ENCODE measurements at places on chromosomes 6 and 20.

DNA sequence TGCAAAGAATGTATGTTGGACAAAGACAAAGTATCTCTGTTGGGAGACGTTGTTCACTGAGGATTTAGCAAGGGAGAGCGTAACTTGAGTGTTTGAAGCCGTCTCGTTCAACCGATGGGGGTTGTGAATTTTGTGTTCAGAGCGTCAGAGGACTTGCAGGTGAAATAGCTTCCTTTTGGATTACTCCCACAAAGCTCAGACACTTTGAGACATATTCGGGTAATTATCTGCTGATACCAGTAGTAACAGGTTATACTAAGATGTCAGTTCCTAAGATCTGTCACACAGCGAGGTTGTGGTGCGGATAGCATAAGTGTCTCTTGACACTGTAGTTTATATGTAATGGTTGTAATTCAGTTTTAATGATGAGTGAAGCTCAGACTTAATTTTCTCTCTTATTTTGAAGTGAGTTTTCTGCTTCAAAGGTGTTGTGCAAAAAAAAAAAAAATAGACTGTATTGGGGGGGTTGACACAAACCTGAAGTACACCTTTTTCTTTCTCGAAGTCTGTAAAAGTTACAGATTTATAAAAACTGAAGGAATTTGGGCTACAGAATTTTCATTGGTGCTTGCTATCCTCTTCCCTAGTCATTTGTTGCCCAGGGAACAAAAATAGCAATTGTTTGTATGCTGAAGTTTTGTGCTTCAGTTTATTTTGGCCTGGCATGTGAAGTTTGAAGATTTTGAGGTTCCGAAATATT is 1.7 kb downstream of the ASXL1 start:
- H3K4me3 ChIP-seq = peak overlapping the region; percentile 67
- H3K27me3 ChIP-seq = no peaks in the 10 kb centered on the region
- H3K36me3 ChIP-seq = peaks cover 3% of the 10 kb centered on the region
- peaks cover 12% of the 10 kb centered on the region for H3K4me1 ChIP-seq

DNA sequence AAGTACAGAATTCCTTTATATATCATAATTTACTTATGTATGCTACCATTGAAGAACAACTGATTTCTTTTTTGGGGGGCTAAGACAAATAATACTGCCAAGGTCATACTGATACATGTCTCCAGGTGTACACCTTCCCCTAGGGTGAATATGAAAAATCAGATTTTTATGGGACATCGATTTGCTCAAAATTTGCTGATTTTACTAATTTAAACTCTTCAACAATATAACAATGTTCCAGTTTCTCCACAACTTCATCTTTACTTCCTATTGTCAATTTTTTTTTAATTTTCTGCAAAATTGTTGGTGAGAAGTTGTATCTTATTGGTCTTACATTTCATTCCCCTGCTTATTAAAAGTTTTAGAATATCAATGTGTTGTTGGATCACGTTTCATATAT is 495.4 kb upstream of the MANEA start:
- no peak overlapping the region for H3K4me3 ChIP-seq
- no peak for DNase-seq
- H3K4me1 ChIP-seq = no peaks in the 10 kb centered on the region
- no peaks in the 10 kb centered on the region for H3K27me3 ChIP-seq

DNA sequence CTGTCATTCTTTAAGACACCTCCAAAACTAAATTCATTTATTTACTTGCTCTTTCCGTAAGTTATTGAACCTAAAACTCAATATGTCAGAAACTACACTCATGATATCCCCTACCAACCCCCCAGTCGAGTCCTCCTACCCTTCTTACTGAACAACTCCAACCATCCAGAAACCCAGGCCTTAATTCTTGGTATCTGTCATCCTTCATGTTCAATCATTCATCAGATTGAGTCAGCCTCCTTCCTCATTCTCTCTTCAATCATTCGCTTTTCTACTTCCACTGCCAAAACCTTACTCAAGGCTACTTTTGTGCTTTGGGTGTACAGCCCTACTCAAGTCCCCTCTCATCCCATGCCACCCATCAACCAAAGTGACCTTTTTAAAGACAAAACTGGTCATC is 95.7 kb downstream of the SMLR1 start:
- H3K36me3 ChIP-seq = peaks cover 17% of the 10 kb centered on the region
- DNase-seq = no peak
- H3K27me3 ChIP-seq = no peaks in the 10 kb centered on the region
- peaks cover 6% of the 10 kb centered on the region for H3K4me1 ChIP-seq
- no peak overlapping the region for H3K4me3 ChIP-seq

GRCh38 chr20:23823621-23824324 is 2.8 kb downstream of the CST2 start:
- H3K4me1 ChIP-seq = peaks cover 5% of the 10 kb centered on the region
- no peaks in the 10 kb centered on the region for H3K27me3 ChIP-seq
- no peak overlapping the region for H3K4me3 ChIP-seq
- DNase-seq = no peak

DNA sequence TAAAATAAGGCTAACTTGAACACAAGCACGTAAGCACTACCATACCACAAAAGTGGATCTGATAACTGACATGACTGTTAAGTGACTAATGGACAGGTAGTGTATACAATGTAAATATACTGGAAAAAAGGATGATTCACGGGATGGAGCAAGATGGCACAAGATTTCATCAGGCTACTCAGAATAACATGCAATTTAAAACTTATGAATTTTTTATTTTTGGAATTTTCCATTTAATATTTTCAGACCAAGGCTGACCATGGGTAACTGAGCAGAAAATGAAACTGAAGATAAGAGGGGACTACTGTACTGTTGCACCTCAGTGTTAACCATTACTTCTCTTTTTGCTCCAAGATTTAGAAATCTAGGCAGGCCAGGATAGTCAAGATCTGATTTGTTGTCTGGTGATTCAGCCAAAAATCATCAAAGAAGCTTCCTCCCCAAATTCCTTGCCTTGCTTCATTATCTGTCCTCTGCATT is 45.4 kb downstream of the TPBG start:
- H3K4me1 ChIP-seq = no peaks in the 10 kb centered on the region
- H3K4me3 ChIP-seq = no peak overlapping the region
- no peak overlapping the region for H3K27ac ChIP-seq
- no peak for DNase-seq

DNA sequence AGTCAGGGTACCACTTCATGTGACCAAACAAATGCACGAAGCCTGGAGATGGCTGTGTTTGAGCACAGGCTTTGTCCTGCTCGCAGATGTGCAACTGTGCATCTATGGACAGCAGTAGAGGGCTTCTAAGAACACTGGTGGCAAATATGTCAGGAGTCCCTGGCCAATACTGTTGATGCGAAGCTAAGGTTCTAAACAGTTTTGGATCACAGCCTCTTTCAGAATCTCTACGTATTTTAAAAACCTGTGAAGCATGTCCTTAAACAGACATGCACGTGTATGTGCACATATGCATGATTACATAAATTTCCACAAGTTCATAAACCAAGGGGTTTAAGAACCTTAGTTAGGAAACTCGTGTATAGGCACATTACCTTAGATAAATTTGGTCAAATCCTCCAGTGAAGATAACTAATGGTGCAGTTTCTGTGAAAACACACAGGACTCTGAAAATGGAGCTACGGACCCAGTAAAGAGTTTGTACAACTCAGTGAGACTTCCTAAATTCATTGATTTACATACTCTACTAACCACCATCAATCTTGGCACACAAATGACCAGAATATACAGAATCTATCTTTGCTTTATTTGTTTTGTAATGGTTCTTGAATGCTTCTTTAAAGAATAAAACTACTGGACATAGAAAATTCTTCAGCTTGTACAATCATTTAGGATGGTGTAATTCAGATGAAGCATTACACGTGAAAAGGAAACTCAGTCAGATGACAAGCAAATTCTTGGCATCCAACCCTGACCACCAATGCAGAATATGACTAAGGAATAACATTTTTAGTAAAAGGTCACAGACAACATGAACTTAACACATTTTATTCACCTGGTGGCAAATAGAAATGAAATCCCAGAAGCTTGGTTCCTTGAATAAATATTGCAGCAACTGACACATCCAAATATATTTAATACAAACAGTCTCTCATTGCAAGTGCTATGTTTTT is 27.4 kb downstream of the KCNQ5 start:
- no peak overlapping the region for H3K4me3 ChIP-seq
- no peaks in the 10 kb centered on the region for H3K27me3 ChIP-seq
- H3K4me1 ChIP-seq = no peaks in the 10 kb centered on the region
- no peaks in the 10 kb centered on the region for H3K36me3 ChIP-seq
- H3K27ac ChIP-seq = no peak overlapping the region

DNA sequence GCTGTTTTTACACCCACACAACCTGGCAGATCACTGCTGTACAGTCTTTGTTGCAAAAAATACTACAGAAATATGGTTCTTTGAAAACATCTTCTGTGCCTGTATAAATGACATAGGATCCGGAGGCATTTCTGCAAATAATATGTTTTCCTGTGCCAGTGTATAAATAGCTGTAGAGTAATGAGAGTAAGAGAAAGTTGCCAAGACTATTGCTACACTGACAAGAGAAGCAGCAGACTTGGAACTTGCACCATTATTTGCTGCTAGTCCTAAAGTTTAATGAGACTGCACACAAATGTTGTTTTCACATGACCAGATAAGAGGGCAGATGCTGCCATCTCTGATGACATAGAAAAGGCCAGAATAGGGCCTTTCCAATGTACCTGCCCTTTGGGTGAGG is 50.0 kb upstream of the DTNBP1 start:
- H3K27ac ChIP-seq = no peak overlapping the region
- no peaks in the 10 kb centered on the region for H3K27me3 ChIP-seq
- DNase-seq = peak; percentile 43
- H3K36me3 ChIP-seq = no peaks in the 10 kb centered on the region
- H3K4me3 ChIP-seq = no peak overlapping the region
- no peaks in the 10 kb centered on the region for H3K4me1 ChIP-seq

- no peaks in the 10 kb centered on the region for H3K27me3 ChIP-seq
- no peak overlapping the region for H3K27ac ChIP-seq
- no peaks in the 10 kb centered on the region for H3K36me3 ChIP-seq
- H3K4me1 ChIP-seq = no peaks in the 10 kb centered on the region
- DNase-seq = no peak
Observed at GRCh38 chr6:106064142-106064541, 22.0 kb upstream of the PRDM1 start.

GRCh38 chr20:22232473-22232872 is 351.9 kb downstream of the FOXA2 start:
- H3K27me3 ChIP-seq = peaks cover 5% of the 10 kb centered on the region
- no peak for DNase-seq
- no peak overlapping the region for H3K4me3 ChIP-seq

- no peak overlapping the region for H3K4me3 ChIP-seq
- H3K27me3 ChIP-seq = no peaks in the 10 kb centered on the region
- H3K36me3 ChIP-seq = no peaks in the 10 kb centered on the region
- DNase-seq = no peak
- no peak overlapping the region for H3K27ac ChIP-seq
Observed at GRCh38 chr6:41216616-41217015, 11.5 kb upstream of the TREML4 start.

DNA sequence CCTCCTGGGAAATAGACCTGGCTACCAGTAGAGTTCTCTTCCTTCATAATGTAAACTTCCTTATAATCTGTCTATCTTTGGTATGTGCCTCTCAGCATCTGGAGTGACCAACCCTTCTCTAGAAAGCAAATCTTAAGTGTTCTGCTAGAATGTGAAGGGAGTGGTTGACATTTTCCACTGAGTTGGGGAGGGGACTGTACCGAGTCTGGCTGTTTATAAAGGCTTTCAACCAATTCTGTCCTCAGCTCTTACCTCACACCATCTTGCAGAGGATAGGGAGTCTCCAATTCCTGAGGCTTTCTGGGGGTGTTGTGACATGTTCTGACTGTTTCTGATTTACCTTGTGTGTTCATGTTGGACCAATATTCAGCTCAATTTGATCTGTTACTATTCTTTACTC is 39.6 kb downstream of the FAM217A start:
- H3K27ac ChIP-seq = no peak overlapping the region
- no peak overlapping the region for H3K4me3 ChIP-seq
- peaks cover 42% of the 10 kb centered on the region for H3K36me3 ChIP-seq
- no peaks in the 10 kb centered on the region for H3K27me3 ChIP-seq
- no peaks in the 10 kb centered on the region for H3K4me1 ChIP-seq

DNA sequence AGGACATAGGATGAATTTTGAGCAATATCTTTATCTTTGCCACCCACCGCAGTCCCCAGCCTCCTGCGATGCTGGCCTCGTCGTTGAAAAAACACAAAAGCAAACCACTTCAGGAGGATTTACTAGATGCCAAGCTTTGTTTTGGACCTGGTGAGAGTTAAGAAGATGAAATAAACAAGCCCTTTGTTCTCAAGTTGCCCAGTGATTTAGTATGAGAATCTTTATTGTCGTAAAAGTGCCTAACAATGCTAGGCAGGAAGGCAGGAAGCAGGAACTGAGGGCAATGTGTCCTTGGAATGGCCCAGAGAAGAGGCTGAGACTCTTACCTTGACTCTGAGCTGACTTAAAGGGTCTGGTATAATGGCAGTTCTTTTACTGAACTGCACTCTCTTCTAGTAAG is 116.0 kb downstream of the TRMT11 start:
- H3K27me3 ChIP-seq = no peaks in the 10 kb centered on the region
- DNase-seq = no peak
- H3K27ac ChIP-seq = no peak overlapping the region
- H3K36me3 ChIP-seq = no peaks in the 10 kb centered on the region
- H3K4me3 ChIP-seq = no peak overlapping the region

DNA sequence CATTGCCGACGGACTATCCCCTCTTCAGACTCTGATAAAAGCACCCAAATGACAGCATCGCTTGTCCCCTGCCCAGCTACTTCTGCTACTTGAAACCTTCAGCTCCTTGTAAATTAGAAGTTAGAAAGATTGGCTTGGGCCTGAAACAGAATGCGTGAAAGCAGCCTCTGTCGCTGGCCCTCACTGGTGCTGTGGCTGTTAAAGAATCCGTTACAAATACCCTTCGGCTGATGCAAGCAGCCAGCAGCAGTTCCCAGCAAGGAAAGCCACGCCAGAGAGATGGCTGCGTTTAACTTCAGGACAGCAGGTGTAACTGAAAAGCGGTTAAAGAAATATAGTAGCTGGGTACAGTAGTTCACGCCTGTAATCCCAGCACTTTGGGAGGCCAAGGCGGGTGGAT is 2.4 kb upstream of the PRR18 start:
- DNase-seq = no peak
- H3K4me1 ChIP-seq = peaks cover 2% of the 10 kb centered on the region
- no peaks in the 10 kb centered on the region for H3K36me3 ChIP-seq
- H3K27ac ChIP-seq = no peak overlapping the region
- H3K27me3 ChIP-seq = peaks cover 40% of the 10 kb centered on the region
- H3K4me3 ChIP-seq = no peak overlapping the region

DNA sequence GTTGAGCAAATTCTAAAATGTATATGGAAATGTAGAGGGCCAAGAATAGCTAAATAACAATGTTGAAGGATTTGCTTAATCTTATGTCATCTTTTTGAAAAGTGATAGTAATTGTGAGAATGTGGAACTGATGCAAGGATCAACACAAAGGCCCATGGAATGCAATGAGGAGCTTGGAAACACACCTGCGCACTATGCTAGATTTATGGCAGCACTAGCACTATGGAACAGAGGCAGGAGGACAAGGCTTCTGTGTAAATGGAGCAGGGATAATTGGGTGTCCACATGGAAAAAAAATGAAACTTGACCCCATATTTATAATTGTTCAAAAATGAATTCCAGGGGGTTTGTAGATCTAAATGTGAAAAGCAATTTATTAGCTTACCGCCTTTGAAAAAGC is 298.3 kb downstream of the FARS2 start:
- no peaks in the 10 kb centered on the region for H3K27me3 ChIP-seq
- no peak overlapping the region for H3K4me3 ChIP-seq
- no peak overlapping the region for H3K27ac ChIP-seq
- no peak for DNase-seq
- no peaks in the 10 kb centered on the region for H3K4me1 ChIP-seq
- H3K36me3 ChIP-seq = no peaks in the 10 kb centered on the region

Data from muscle of leg (tissue), 16 donors.